ENCODE measurements at places on chromosomes 1 and 21. TPM values are rescaled to one million over a fixed set of nuclear protein-coding genes. Genes with fewer than 3 reads are reported as not detected.

PM20D1 gene
- 0.82 TPM for total RNA-seq

CITED4 gene
- 15.0 TPM for total RNA-seq

BLZF1 gene
- 16.7 TPM for total RNA-seq

CFH gene
- 52.7 TPM for total RNA-seq

CFAP45 gene
- total RNA-seq, result 0.41 TPM

GOLT1A gene
- 2.6 TPM for total RNA-seq

LCE6A gene
- total RNA-seq, result not detected

FH gene
- 67.3 TPM for total RNA-seq

CRB1 gene
- 3.1 TPM for total RNA-seq
